ENCODE measurements at places on chromosomes 12 and 14.

DNA sequence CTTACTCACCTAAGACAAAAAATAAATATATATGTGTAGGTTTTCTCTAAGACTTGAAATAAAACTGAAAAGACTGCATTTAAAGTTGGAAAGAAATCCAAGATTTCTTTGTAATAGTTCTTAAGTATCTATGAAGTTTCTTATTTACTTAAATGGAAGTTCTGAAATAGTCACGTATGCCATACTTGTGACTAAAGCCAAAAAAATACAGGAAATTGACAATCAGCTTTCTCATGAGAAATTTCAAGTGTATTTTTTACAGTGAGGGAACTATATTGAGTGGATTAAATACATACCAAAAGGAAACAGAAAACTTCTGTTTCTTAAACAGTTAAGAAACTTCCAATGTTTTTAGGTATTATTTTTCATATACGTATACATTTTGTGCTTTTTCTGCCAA lies 188.1 kb downstream of the DPY19L2 start:
- DNase-seq = no peak

GRCh38 chr12:42442311-42442759 lies 116.4 kb downstream of the PPHLN1 start:
- no peak for DNase-seq

DNA sequence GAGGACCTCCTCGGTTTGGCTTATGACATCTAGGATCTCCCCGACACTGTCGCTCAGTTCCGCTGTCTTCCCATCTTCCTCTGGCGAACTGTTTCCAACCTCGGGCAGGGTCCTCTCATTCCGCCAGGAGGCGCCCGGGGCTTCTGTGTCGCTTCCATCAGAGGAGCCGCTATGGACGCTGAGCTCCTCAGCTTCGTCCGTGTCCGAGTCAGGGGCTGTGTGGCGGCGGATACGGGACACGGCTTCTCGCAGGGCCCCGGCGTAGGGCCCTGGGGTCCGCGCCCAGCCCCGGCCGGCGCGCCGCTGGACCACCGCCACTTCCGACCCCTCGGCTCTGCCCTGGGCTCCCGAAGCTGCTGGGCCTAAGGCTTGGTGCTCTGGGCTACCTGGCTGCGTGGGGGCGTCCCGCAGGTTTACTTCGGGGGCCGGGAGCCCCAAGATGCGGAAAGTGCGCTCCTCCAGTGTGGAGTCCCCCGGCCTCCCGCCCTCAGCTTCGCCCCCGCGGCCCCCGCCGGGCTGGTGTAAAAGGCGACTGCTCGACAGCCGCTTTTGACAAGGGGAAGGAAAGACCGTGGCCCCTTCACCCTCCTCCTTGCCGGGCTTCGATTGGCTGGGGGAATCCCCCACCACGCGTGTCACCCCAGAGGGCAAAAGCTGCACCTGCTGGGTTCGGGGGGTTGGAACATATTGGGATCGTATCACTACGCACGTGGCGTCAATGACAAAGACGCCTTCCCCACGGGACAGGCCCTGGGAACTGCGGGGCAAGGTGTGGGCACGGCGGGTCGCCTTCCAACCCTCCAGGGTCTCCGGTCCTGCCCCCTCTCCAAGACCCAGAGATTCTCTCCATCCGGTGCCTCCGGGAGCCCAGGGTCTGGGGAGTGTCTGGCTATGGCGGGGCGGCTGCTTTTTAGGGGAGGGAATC lies 2.1 kb downstream of the DDN start:
- DNase-seq = peak; percentile 68

GRCh38 chr14:67500981-67501380 lies 12.5 kb upstream of the TMEM229B start:
- no peak for DNase-seq

GRCh38 chr12:92096346-92097136 lies 49.1 kb downstream of the BTG1 start:
- DNase-seq = no peak

DNA sequence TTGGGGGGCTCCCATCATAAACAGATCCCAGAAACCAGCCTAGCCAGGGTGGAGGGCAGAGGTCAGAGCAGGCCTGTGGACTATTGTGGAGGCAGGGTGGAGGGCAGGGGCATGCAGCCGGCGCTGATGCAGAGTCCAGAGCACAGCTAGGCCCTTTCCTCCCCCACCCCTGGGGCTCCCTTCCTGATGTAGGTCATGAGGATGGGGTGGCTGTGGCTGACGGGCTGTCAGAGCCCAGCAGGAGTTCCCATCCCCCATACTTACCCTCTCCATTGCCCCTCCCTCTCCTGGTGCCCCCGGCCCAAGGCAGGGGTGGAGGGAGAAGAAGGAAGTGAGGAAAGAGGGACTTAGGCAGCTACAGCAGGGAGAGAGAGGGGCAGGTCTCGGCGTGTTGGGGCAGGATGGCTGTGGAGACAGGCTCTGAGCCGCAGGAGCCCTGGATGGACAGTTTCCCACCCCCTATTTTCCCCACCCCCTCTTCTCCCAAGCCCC lies 5.7 kb upstream of the ZNF385A start:
- DNase-seq = no peak

GRCh38 chr12:75836533-75836932 lies 195.0 kb downstream of the PHLDA1 start:
- no peak for DNase-seq

- no peak for DNase-seq
Observed at GRCh38 chr12:68340404-68341270, 8.5 kb upstream of the MDM1 start.

GRCh38 chr14:100726550-100727085 lies at the start of gene DLK1:
Gene DLK1 (plus strand): TSS chr14:100726892. CDS start chr14:100727069, 177 bp downstream.
- no peak for DNase-seq

DNA sequence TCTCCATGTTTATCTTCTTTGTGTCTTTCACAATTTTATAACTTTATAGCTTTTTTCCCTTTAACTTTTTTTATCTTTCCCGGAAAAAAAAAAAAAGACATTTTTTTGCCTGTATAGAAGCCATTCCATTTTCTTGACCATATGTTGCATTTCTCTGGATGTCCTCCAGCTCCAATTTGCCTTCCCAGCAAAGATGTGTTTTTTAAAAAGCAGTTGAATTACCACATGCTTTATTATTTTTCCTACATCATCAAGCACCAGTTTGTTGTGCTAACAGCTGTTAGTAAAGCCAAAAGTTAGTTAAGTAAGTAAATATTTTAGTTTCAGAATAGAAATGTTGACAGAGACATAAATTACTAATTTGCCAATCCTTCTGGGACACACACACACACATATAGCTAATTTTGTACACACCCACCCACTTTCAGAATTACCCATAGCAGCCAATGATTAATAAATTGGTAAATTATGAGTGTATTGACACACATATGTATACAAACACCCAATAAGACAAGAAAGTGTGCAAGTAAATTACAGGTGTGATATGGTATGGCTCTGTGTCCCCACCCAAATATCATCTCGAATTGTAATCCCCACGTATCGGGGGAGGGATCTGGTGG lies 118.3 kb downstream of the SLC38A6 start:
- no peak for DNase-seq

GRCh38 chr14:80549141-80549540 lies 337.8 kb upstream of the DIO2 start:
- DNase-seq = no peak

- DNase-seq = peak; percentile 16
Observed at GRCh38 chr14:61328626-61329262, 7.4 kb downstream of the PRKCH start.

DNA sequence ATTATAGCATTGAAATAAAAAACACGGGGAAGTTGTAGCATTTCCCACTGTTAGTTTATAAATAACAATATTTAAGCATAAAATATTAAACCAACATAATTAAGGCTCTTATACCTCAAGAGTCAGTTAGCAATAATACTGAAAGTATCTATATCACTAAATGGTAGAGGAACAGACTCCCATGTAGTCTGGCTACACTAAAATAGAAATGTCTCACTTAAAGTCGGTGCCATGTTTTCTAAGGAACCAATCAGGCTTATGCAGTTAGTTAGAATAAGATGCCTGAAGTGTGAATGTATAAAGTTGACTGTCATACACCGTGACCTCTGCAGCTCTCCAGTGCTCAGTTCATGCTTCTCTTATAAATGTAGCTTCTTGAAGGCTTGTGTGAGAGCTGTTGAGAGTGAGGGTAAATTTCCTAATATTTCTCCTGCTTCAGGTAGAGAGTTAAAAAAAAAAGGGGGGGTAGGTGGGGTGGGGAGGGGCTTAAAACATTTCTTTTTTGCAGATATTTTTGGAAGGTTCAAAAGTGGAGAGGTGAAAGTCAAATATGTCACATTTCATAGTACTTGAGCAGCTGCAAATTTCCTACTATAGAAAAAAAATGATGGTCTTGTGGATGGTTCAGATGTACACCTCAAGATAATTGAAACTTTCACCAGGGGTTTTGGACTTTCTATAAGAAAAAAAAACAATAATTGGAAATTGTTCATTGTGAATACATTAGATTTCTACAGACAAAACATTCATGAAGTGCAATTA lies 64.5 kb downstream of the PTCSC3 start:
- no peak for DNase-seq

GRCh38 chr14:71959055-71959454 lies 26.8 kb downstream of the RGS6 start:
- DNase-seq = no peak

- DNase-seq = no peak
Observed at GRCh38 chr12:26533211-26533610, 299.8 kb downstream of the ITPR2 start.
